ENCODE measurements at places on chromosomes 5 and 9.

- DNase-seq = no peak
Observed at GRCh38 chr5:64873441-64873840, 104.7 kb downstream of the CWC27 start.

GRCh38 chr9:126548312-126548711 lies 65.4 kb upstream of the LMX1B start:
- DNase-seq = no peak

GRCh38 chr9:114282926-114283325 lies 40.0 kb upstream of the ORM1 start:
- no peak for DNase-seq

DNA sequence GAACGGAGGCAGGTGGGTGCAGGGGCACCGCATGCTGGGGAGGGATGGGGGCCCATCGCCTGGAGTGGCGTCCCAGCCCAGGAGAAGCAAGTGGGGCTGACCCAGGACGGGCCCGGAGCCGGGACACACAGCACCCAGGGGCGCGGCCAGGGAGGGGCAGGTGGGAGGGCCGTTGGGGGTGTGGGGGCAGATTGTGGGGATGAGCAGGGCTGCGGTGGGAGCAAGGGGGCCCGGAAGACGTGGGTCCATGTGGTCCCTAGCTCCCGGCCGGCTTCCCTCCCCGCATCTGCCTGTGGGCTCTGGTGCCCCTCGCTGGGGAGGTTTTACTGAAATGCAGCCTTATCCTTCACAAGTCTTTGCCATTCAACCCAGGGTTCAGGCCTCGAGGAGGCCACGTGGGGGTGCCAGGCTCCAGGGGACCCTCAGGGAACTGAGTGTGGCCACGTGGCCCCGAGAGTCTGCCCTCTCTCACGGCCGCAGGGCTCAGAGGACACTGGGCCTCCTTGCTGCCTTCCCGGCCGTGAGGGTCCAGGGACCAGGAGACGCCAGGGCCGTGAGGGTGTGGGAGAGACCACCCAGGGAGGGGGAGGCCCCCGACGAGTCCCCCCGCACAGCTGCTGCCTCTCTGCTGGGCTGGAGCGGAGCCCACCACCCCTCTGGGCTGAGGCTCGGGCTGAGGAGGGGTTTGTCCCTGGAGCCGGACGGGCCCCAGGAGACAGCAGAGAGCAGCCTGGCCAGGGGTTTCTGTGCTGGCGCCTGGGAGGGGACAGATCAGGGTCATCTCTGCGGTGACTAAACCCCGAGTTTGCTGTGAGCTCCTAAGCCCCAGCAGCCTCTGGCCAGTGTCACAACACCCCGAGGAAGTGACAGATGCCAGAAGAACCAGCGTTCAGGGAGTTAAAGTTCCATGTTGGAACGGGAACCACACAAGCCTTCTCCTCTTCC lies 35.2 kb downstream of the SLC9A3 start:
- DNase-seq = no peak

- DNase-seq = no peak
Observed at GRCh38 chr5:141186897-141187512, at the start of gene PCDHB9. Gene PCDHB9, plus strand, starts transcription at chr5:141187161. Its CDS starts 158 bp downstream, at chr5:141187319.

- no peak for DNase-seq
Observed at GRCh38 chr5:62562867-62563266, 15.8 kb upstream of the LRRC70 start.

- no peak for DNase-seq
Observed at GRCh38 chr9:135223831-135224230, 136.4 kb downstream of the OLFM1 start.

DNA sequence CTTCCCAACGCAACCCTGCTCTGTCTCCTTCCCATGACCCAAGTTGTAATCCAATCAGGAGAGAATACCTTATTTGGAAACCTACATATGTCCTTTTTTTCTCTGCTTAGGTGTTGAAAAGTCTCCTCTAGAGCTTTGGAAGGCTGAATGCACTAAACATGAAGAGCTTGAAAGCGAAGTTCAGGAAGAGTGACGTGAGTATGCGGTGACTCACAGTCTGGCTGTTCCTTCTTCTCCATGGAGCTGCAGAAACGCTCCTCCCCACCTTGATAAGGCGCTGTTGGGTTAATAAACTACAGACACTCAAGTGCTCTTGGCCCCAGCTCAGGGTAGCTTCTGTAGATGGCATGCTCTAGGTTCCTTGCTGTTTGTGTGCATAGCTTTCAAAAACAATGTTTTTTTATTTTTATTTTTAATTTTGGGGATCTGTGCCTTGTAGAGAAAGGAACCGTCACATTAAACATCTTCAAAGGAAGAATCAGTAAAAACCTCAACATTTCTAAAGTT lies 30.7 kb downstream of the RAI14 start:
- no peak for DNase-seq

DNA sequence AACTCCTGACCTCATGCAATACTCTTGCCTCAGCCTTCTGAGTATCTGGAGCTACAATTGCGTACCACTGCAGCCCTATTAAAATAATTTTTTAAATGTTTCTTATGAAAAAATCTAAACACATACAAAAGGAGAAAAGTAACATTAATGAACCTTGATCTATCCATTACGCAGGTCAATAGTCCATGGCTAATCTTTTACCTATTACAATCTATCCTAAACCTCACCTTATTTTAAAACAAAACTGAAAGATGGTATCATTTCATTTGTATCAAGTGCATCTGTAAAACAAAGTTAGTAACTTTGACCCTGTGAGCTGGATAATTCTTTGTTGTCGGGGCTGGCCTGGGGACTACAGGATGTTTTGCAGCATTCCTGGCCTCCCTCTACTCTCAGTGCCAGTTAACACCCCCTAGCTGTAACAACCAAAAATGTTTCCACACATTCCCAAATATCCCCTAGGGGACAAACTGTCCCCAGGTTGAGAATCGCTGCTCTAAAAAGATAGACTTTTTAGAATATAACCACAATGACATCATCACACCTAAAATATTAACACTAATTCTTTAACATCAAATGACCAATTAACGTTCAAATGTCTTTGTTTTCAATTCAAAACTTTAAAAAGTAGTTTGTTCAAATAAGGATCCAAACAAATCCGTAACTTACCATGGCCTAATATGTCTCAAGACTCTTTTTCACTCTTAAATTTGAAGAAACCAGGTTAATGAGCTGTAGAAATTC lies 54.8 kb downstream of the RNF38 start:
- DNase-seq = no peak

GRCh38 chr5:177353093-177353492 lies 1.6 kb upstream of the LMAN2 start:
- no peak for DNase-seq

- DNase-seq = no peak
Observed at GRCh38 chr5:143416411-143416810, 12.9 kb upstream of the NR3C1 start.

GRCh38 chr9:68802525-68803015 lies 97.5 kb downstream of the PIP5K1B start:
- DNase-seq = no peak

DNA sequence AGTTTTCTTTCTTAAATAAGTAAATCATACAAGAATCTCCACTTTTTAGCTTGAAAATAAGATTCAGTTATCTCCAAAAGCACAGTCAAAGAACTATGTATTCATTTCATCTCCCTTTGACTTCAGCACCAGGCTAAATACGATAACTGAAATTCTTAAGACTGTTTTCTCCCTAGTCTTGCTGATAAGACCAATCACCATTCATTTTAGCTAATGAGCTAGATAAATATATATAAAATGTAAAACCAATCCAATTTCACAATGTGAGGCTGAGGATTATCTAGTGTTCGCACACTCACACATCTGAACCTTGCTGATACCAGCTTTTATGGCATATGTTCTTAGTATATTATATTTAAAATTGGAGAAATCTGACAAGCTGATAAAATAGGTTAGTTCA lies 17.3 kb upstream of the ZNF622 start:
- no peak for DNase-seq

DNA sequence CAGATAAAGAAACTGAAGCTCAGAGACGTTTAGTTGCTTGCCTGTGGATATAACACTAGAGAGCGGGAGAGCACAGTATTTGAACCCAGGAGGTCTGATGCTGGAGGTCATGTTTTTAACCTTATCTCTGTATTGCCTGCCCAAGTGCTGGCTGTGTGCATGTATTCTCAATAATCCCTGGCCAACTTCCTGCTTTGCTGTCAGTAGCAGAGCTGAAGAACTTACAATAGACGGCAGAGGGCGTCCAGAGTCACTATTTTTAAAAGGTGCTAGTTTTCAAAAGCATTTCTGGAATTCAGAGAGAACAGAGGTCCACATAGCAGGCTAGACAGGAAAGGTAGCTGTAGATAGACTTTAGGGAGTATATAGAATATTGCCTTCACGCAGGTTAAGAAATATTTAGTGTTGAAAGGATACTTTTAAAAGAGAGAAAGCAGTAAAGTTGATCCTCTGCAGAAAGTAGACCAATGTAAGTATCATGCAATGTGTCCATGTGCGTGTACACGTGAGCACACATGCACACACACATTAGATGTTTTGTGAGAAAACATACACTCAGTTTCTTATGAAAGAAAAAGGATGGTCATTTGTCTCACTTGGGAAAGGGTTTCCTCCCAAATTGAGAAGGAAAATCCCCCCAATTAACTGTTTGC lies 46.3 kb downstream of the PTCD2 start:
- DNase-seq = no peak

DNA sequence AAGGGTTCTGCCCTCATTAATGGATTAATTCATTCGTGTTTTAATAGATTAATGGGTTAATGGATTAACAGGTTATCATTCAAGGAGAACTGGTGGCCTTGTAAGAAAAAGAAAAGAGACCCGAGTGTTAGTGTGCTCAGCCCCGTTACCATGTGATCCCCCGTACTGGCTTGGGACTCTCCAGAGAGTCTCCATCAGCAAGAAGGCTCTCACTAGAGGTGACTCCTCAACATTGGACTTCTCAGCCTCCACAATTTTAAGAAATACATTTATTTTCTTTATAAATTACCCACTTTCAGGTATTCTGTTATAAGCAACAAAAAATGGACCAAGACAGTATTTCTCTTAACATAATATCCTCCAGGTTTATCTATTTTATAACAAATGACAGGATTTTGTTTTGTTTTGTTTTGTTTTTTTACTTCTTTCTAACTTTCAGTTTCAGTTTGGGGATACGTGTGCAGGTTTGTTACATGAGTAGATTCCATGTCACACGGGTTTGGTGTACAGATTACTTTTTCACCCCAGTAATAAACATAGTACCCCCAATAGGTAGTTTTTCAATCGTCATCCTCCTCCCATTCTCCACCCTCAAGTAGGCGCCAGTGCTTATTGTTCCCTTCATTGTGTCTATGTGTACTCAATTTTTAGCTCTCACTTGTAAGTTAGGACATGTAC lies 456.1 kb downstream of the DNAH5 start:
- DNase-seq = no peak

- no peak for DNase-seq
Observed at GRCh38 chr5:164336276-164336675, 830.9 kb downstream of the MAT2B start.

- DNase-seq = no peak
Observed at GRCh38 chr9:21833090-21833801, 30.8 kb downstream of the MTAP start.

- DNase-seq = no peak
Observed at GRCh38 chr5:15753752-15754151, 253.8 kb downstream of the FBXL7 start.

- DNase-seq = no peak
Observed at GRCh38 chr5:36683821-36684434, 77.5 kb downstream of the SLC1A3 start.

DNA sequence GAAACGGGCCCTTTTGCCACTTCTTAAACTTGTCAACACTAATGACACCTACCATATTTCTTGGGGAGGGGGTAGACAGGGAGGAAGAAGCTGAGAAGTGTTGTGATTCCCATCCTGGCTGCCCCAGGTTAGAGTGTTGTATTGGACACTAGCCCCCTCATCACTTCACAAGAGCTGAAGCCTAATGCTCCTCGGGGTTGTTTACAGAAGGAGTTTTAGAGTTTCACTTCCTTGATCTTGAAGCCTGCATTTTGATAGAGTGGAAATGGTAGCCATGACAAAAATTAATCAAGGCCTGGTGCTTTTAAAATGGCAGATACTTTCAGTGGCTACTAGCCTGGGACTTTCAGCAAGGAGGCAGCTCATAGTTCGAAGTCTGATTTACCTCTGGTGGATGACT lies 11.0 kb upstream of the FAM120AOS start:
- no peak for DNase-seq

DNA sequence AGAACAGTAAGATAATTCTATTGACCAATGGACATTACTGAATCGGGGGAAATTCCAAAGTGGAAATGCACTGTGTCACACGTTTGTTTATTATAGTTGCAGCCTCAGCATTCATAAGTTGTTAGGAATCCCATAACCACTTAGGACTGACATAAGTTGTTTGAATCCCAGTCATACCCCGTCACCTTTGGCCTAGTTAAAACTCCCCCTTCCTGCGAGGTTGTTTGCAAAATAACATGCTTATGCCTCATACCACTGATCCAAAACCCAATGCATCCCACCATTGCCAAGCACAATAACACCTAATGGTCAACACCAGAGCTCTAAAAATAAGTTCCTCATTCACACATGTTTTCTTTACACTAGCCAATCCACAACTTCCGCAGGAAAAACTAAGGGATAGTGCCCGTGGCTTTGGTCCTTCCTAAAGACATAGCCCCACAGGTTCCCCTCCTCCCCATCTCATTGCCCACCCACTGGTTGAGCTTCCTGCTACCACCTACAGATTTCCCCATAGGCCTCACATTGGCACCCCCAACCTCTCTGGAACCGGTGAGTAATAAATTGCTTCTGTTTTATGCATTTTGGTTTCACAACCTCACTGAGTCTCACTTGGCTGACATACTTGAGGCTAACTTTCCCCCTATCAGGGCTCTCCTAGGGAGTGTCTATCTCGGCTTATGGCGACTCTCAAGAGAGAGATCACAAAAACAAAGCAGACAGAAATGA lies 42.3 kb upstream of the MUSK start:
- no peak for DNase-seq

DNA sequence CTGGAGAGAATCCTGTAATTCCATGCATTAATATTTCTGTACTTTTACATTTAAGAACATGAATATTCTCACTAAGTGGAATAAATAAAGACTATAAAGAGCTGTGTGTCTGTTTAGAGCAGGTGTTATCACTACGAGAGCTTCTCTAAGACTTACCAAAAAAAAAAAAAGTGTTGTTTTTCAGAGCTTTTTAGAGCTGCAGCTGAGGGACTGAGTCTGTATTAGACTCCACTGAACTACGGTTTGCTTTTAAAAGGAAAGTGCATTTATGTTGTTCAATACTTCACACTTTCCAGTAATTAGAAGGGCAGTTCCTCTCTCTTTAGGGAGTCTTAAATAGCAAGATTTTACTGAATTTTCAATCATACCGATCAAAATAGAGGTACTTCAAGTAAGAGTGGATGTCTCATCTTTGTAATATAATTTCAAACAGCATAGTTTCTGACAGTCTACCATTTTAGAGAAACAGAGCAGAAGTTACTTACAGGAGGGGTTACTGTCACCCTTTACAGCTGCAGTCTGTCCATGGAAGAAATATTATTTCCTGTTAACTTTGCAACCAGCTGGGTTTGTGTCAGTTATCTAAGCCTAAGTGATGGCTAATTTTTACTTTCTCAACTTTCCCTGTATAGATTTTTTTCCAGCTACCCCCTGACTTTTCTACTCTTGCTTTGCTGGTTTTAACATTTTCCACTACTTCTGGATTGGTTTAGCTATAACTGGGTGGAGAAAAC lies 2.4 kb downstream of the SYK start:
- DNase-seq = no peak

GRCh38 chr9:85713897-85714296 lies 27.9 kb downstream of the AGTPBP1 start:
- DNase-seq = no peak
